ENCODE measurements at places on chromosomes 1 and 21. TPM values are rescaled to one million over a fixed set of nuclear protein-coding genes. Genes with fewer than 3 reads are reported as not detected.

DNA sequence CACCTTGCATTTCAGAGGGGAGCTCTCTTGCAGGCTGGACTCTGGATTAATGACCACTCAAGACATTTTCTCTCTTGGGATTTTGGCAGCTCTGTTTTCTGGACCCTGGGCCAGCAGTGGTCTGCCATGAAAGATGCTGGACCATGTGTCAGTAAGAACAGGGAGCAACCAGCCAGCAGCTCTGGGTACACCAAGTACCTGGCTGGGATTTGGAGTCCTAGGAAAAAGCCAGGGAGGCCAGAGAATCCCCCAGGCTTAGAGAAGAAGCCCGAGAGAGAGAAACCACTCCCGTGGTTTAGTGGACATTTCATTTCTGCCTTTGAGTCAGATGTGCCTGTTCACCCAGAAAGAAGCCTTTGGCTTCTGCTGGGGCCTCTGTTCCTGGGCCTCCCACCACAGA lies 2.5 kb downstream of the NFASC start:
- H3K36me3 ChIP-seq: no peaks in the 10 kb centered on the region
- H3K27ac ChIP-seq: no peak overlapping the region
- H3K4me1 ChIP-seq: no peaks in the 10 kb centered on the region
- H3K4me3 ChIP-seq: no peak overlapping the region
- DNase-seq: no peak

The ZYG11A gene
- total RNA-seq: 0.82 TPM

- H3K27ac ChIP-seq: no peak overlapping the region
- no peaks in the 10 kb centered on the region for H3K27me3 ChIP-seq
- no peak overlapping the region for H3K4me3 ChIP-seq
- no peaks in the 10 kb centered on the region for H3K36me3 ChIP-seq
- no peaks in the 10 kb centered on the region for H3K4me1 ChIP-seq
These were observed 353.6 kb upstream of the C1orf87 start for GRCh38 chr1:60427194-60427593.

The RNF2 gene
- total RNA-seq: 4.3 TPM

The APOBEC4 gene
- total RNA-seq: not detected

The COL9A2 gene
- 0.22 TPM for total RNA-seq

GRCh38 chr1:23567996-23568607 lies 8.8 kb upstream of the ID3 start:
- DNase-seq: no peak
- no peaks in the 10 kb centered on the region for H3K4me1 ChIP-seq
- peaks cover 9% of the 10 kb centered on the region for H3K27me3 ChIP-seq
- peak overlapping the region; percentile 11 for H3K4me3 ChIP-seq
- H3K27ac ChIP-seq: peak overlapping the region; percentile 79

DNA sequence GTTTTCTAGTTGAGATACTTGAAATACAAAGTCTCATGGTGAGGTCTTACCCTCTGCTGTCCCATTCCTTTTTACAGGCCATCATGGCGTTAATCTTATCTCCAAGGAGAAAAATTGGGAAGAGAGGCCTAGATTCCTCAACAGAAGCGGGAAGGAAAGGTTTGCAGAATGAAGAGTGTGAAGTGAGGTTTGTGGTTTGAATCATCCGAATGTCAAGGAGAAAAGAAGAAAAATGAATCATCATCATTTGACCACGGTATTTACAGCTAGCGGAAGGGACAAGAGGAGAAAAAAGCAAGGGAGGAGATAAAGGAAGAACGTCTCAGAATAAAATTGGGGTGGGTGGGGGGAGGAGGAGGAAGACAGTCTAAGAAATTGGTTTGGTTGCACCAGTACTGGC lies 935 bp upstream of the COG2 start:
- H3K27ac ChIP-seq: no peak overlapping the region
- H3K36me3 ChIP-seq: no peaks in the 10 kb centered on the region
- H3K4me1 ChIP-seq: peaks cover 24% of the 10 kb centered on the region
- DNase-seq: no peak
- H3K27me3 ChIP-seq: no peaks in the 10 kb centered on the region
- H3K4me3 ChIP-seq: no peak overlapping the region

- H3K27me3 ChIP-seq: no peaks in the 10 kb centered on the region
- no peak overlapping the region for H3K4me3 ChIP-seq
- no peak for DNase-seq
- no peaks in the 10 kb centered on the region for H3K36me3 ChIP-seq
- no peaks in the 10 kb centered on the region for H3K4me1 ChIP-seq
- no peak overlapping the region for H3K27ac ChIP-seq
These were observed 6.5 kb downstream of the LCE7A start for GRCh38 chr1:152866321-152866720.

The NUF2 gene
- 0.98 TPM for total RNA-seq

DNA sequence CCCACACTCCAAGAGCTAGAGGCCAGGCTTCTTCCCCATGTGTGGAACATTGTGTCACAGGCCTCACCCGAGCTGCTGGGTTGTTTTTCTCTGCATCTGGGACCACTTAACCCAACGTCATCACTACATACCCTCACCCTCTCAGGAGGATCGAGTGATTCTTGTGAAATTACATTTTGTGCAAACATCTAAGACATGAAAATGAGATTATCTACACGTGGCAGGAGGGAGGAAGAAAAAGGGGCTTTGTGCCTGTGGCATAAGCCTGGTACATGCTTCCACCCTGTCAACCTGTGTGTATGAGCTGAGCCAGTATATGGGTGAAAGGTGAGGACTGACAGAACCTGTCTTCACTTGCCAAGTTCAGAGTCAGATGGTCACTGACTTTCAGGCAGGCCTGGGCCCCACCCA lies 1.6 kb downstream of the CPT2 start:
- peak overlapping the region; percentile 96 for H3K4me3 ChIP-seq
- DNase-seq: no peak
- no peaks in the 10 kb centered on the region for H3K4me1 ChIP-seq
- H3K27ac ChIP-seq: peak overlapping the region; percentile 99
- H3K36me3 ChIP-seq: no peaks in the 10 kb centered on the region

GRCh38 chr1:9985001-9985400 lies 12.0 kb upstream of the RBP7 start:
- no peaks in the 10 kb centered on the region for H3K27me3 ChIP-seq
- H3K27ac ChIP-seq: no peak overlapping the region
- no peaks in the 10 kb centered on the region for H3K4me1 ChIP-seq
- no peaks in the 10 kb centered on the region for H3K36me3 ChIP-seq
- DNase-seq: no peak
- H3K4me3 ChIP-seq: no peak overlapping the region

DNA sequence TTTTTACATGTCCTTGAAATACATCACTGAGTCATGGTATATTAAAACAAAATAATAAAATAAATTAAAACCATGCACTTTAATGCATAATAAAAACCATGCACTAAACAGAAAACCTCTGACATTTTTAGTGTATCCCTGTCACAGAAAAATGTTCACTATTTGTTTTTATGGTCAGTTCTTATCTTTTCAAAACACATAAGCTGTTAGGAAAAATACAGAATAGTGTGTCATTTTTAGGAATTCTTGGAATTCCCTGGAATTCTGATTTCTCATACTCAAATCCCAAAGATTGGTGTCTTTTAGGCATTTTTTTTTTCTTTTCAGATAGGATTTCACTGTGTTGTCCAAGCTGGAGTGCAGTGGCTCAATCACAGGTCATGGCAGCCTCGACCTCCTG lies 25.1 kb upstream of the TINAGL1 start:
- DNase-seq: no peak
- H3K4me3 ChIP-seq: no peak overlapping the region
- no peaks in the 10 kb centered on the region for H3K36me3 ChIP-seq
- H3K4me1 ChIP-seq: peaks cover 2% of the 10 kb centered on the region

The TEKT2 gene
- not detected for total RNA-seq

GRCh38 chr1:165411396-165411795 lies 33.5 kb downstream of the RXRG start:
- no peak for DNase-seq
- H3K4me1 ChIP-seq: no peaks in the 10 kb centered on the region
- no peaks in the 10 kb centered on the region for H3K27me3 ChIP-seq
- H3K4me3 ChIP-seq: no peak overlapping the region

The PLA2G2C gene
- total RNA-seq: not detected

The RIMKLA gene
- total RNA-seq: 0.12 TPM

The KCNE1 gene
- total RNA-seq: 3.2 TPM

DNA sequence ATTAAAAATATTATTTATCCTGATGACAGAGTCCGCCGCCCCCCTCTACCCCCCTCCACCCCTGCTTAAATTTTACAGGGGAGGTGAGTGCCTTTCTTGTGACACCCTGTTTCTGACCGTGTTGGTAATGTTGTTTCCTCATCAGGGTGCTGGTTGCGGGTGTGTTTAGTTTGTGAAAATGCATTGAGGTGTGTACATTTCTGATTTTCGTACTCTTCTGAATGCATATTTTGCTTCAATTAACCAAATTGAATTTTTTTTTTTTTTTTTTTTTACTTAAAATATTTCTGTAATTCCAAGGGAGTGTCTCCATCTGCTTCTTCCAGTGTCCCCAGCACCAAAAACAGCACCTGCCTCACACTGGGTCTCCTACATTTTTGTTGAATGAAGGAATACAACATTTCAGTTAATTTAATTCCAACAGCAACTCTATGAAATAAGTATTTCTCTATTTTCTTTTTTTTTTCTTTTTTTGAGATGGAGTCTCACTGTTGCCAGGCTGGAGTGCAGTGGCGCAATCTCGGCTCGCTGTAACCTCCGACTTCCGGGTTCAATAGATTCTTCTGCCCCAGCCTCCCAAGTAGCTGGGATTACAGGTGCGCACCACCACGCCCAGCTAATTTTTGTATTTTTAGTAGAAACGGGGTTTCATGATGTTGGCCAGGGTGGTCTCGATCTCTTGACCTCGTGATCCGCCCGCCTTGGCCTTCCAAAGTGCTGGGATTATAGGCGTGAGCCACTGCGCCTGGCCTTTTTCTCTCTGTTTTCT lies 5.6 kb upstream of the SLC2A1 start:
- no peak for DNase-seq
- H3K27ac ChIP-seq: no peak overlapping the region
- H3K4me1 ChIP-seq: no peaks in the 10 kb centered on the region
- H3K27me3 ChIP-seq: no peaks in the 10 kb centered on the region
- no peak overlapping the region for H3K4me3 ChIP-seq

- H3K27me3 ChIP-seq: peaks cover 3% of the 10 kb centered on the region
- no peak overlapping the region for H3K4me3 ChIP-seq
- peaks cover 11% of the 10 kb centered on the region for H3K4me1 ChIP-seq
These were observed 3.1 kb downstream of the ESPN start for GRCh38 chr1:6427441-6428390.

DNA sequence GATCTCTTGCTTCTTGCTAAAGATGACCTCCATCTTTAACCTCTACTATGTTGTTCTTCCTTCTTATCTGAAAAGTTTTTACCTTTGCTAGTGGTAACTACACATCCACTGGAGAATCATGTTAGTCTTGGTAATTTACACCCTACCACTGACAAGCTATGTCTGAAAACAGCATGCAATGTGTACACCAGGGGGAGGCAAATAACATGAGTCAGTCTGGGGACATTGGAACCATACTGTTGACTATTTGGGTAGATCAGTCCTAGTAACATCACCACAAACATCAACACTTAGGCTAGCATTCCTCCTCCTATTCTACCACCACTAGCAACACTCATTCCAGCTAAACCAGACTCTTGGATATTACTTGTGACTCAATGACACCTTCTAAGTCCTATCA lies 549.0 kb downstream of the KCNT2 start:
- no peak for DNase-seq
- no peaks in the 10 kb centered on the region for H3K36me3 ChIP-seq
- no peak overlapping the region for H3K27ac ChIP-seq
- H3K4me1 ChIP-seq: no peaks in the 10 kb centered on the region

GRCh38 chr1:165632491-165632890 lies 1.5 kb downstream of the MGST3 start:
- no peaks in the 10 kb centered on the region for H3K4me1 ChIP-seq
- H3K27me3 ChIP-seq: no peaks in the 10 kb centered on the region
- H3K27ac ChIP-seq: peak overlapping the region; percentile 85
- DNase-seq: no peak
- H3K36me3 ChIP-seq: no peaks in the 10 kb centered on the region
- H3K4me3 ChIP-seq: peak overlapping the region; percentile 89

- H3K4me3 ChIP-seq: no peak overlapping the region
- H3K4me1 ChIP-seq: no peaks in the 10 kb centered on the region
- H3K27ac ChIP-seq: no peak overlapping the region
- H3K27me3 ChIP-seq: no peaks in the 10 kb centered on the region
These were observed 143.0 kb downstream of the KAZN start for GRCh38 chr1:14741532-14741931.

The SPATA46 gene
- not detected for total RNA-seq

DNA sequence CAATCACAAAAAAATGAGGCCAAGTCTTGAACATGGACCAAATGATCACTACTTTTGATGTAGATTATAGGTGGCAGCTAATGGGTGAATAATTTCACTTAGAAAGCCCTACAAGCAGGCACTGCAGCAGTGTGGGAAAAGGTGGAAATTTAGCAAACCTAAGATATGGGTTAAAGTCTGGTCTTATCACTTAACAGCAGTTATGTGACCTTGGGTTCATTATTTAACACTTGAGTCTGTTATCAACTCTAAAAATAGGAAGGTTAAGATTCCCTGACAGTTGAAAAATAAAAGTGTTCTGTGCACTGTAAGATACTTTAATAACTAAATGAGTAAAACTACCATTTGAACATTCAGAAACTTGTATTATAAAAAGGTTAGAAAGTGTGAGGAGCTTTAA lies 47.5 kb downstream of the SSX2IP start:
- no peaks in the 10 kb centered on the region for H3K4me1 ChIP-seq
- no peaks in the 10 kb centered on the region for H3K27me3 ChIP-seq
- no peak overlapping the region for H3K27ac ChIP-seq
- H3K36me3 ChIP-seq: no peaks in the 10 kb centered on the region

- no peak for DNase-seq
- no peak overlapping the region for H3K27ac ChIP-seq
- peaks cover 12% of the 10 kb centered on the region for H3K36me3 ChIP-seq
- no peaks in the 10 kb centered on the region for H3K27me3 ChIP-seq
These were observed 24.6 kb downstream of the NTPCR start for GRCh38 chr1:232974971-232975370.

The CLCA4 gene
- total RNA-seq: not detected

- H3K27me3 ChIP-seq: no peaks in the 10 kb centered on the region
- H3K4me3 ChIP-seq: no peak overlapping the region
- H3K36me3 ChIP-seq: no peaks in the 10 kb centered on the region
- H3K4me1 ChIP-seq: no peaks in the 10 kb centered on the region
- DNase-seq: no peak
- no peak overlapping the region for H3K27ac ChIP-seq
These were observed 50.5 kb downstream of the ACTN2 start for GRCh38 chr1:236736761-236737160.

GRCh38 chr1:19744335-19744743 lies 55.4 kb downstream of the TMCO4 start:
- no peak overlapping the region for H3K4me3 ChIP-seq
- H3K4me1 ChIP-seq: no peaks in the 10 kb centered on the region
- no peak for DNase-seq
- no peaks in the 10 kb centered on the region for H3K27me3 ChIP-seq

GRCh38 chr1:161706482-161707347 lies at the start of gene FCRLA:
TSS of gene FCRLA (plus strand) at chr1:161707229. CDS start at chr1:161707265, 36 bp downstream.
- no peak within 1 kb of the TSS for H3K4me3 ChIP-seq
- no peaks in the 10 kb centered on the region for H3K4me1 ChIP-seq
- no peak within 1 kb of the TSS for H3K27ac ChIP-seq
- no peaks in the 10 kb centered on the region for H3K36me3 ChIP-seq
- no peak for DNase-seq
- H3K27me3 ChIP-seq: no peaks in the 10 kb centered on the region

GRCh38 chr1:61007534-61008364 lies 74.6 kb upstream of the NFIA start:
- no peak overlapping the region for H3K27ac ChIP-seq
- no peaks in the 10 kb centered on the region for H3K4me1 ChIP-seq
- no peak overlapping the region for H3K4me3 ChIP-seq
- H3K36me3 ChIP-seq: no peaks in the 10 kb centered on the region
- no peaks in the 10 kb centered on the region for H3K27me3 ChIP-seq

- no peaks in the 10 kb centered on the region for H3K4me1 ChIP-seq
- H3K36me3 ChIP-seq: no peaks in the 10 kb centered on the region
- H3K4me3 ChIP-seq: peak within 1 kb of the TSS; percentile 37
- DNase-seq: peak; percentile 97
- no peak within 1 kb of the TSS for H3K27ac ChIP-seq
These were observed at the start of gene RGS16 for GRCh38 chr1:182604175-182605164. TSS of gene RGS16 (minus strand) at chr1:182604389. CDS start at chr1:182604259, 130 bp downstream.
